ENCODE measurements at places on chromosomes 2 and 18. TPM values are rescaled to one million over a fixed set of nuclear protein-coding genes. Genes with fewer than 3 reads are reported as not detected.

- no peaks in the 10 kb centered on the region for H3K36me3 ChIP-seq
- H3K4me1 ChIP-seq = no peaks in the 10 kb centered on the region
- H3K27ac ChIP-seq = no peak overlapping the region
- no peak overlapping the region for H3K4me3 ChIP-seq
- DNase-seq = no peak
Measured at GRCh38 chr2:161273038-161273760, 35.0 kb upstream of the PSMD14 start.

DNA sequence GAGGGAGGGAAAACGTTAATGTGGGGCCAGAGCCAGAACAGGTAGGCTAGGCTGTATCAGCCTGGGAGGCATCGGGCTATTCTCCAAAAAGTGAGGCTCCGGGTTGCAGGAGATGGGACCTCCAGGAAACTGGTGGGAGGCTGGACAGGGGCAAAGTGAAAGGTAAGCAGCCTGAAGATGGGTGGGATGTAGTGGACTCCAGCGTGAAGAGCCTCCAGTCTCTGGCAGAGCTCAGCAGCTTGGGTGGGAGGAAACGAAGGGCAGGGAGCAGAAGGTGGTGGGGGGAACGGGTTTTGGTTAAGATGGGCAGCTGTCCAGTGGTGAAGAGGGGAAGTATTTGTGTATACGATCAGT is 3.1 kb upstream of the EMX1 start:
- H3K36me3 ChIP-seq = no peaks in the 10 kb centered on the region
- no peak overlapping the region for H3K4me3 ChIP-seq
- H3K27me3 ChIP-seq = no peaks in the 10 kb centered on the region
- no peak overlapping the region for H3K27ac ChIP-seq
- peaks cover 8% of the 10 kb centered on the region for H3K4me1 ChIP-seq

DNA sequence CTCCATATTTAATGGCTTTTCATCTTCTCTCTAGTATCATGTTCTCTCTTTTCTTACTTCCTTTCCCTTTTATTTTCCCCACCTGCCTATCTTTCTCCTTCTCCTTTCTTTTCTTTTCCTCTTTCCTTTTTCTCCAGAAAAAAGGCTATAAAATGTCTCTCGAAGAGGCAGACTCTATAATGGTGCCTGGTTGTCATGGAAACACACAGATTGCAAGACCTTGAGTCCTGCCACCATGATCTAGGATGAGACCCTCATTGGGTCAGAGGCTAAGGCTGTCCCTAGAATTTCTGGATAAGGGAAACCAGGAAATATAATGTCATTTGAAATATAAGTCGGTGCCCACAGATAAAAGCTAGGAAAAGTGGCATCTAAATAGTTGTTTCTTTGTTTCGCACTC is 36.5 kb upstream of the LHCGR start:
- H3K27me3 ChIP-seq = no peaks in the 10 kb centered on the region
- H3K4me1 ChIP-seq = no peaks in the 10 kb centered on the region
- no peak overlapping the region for H3K4me3 ChIP-seq
- no peak for DNase-seq

- H3K27ac ChIP-seq = no peak overlapping the region
- H3K36me3 ChIP-seq = no peaks in the 10 kb centered on the region
- no peak for DNase-seq
- H3K4me1 ChIP-seq = peaks cover 16% of the 10 kb centered on the region
- no peak overlapping the region for H3K4me3 ChIP-seq
- no peaks in the 10 kb centered on the region for H3K27me3 ChIP-seq
Measured at GRCh38 chr2:120943403-120944034, 207.9 kb downstream of the GLI2 start.

GRCh38 chr18:51603111-51603510 is 405.6 kb upstream of the MEX3C start:
- H3K27me3 ChIP-seq = no peaks in the 10 kb centered on the region
- H3K4me3 ChIP-seq = no peak overlapping the region
- DNase-seq = no peak
- no peaks in the 10 kb centered on the region for H3K36me3 ChIP-seq
- no peaks in the 10 kb centered on the region for H3K4me1 ChIP-seq

DNA sequence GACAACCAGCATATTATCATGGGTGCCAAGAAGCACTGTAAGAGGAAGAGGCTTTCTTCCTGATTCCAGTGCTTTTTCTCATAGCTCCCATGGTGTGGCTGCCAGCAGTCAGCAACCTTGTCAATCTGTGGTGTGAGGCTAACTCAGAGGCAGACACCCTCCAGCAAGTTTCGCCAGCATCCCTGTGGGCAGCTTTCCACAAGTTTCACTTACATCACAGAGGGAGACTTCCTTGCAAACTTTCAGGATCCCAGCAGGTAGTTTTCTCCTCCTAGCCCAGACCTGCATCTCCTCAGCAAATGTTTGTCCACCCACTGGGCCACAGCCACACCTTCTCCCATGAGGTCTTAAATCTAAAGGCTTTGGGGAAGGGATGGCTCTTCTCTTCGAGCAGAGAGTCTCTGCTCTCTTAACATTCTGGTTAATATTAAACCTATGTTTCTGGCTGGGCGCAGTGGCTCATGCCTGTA is 9.1 kb downstream of the DNAH7 start:
- H3K4me1 ChIP-seq = no peaks in the 10 kb centered on the region
- no peak overlapping the region for H3K27ac ChIP-seq
- H3K36me3 ChIP-seq = no peaks in the 10 kb centered on the region
- DNase-seq = no peak
- H3K27me3 ChIP-seq = no peaks in the 10 kb centered on the region
- no peak overlapping the region for H3K4me3 ChIP-seq

GRCh38 chr2:222671259-222672067 is at the start of gene MOGAT1:
Gene MOGAT1 (plus strand): TSS chr2:222671658. CDS start chr2:222671786, 128 bp downstream.
- no peaks in the 10 kb centered on the region for H3K36me3 ChIP-seq
- peaks cover 7% of the 10 kb centered on the region for H3K4me1 ChIP-seq
- DNase-seq = peak; percentile 22
- H3K27me3 ChIP-seq = no peaks in the 10 kb centered on the region
- peak within 1 kb of the TSS; percentile 19 for H3K4me3 ChIP-seq

Gene CASP8
- total RNA-seq = 12.6 TPM

Gene ZNF385B
- 7.5 TPM for total RNA-seq

Gene GRB14
- 11.8 TPM for total RNA-seq

Gene TBR1
- not detected for total RNA-seq

Measured in ovary (tissue), 10 donors.